ENCODE measurements at places on chromosomes 4 and X.

DNA sequence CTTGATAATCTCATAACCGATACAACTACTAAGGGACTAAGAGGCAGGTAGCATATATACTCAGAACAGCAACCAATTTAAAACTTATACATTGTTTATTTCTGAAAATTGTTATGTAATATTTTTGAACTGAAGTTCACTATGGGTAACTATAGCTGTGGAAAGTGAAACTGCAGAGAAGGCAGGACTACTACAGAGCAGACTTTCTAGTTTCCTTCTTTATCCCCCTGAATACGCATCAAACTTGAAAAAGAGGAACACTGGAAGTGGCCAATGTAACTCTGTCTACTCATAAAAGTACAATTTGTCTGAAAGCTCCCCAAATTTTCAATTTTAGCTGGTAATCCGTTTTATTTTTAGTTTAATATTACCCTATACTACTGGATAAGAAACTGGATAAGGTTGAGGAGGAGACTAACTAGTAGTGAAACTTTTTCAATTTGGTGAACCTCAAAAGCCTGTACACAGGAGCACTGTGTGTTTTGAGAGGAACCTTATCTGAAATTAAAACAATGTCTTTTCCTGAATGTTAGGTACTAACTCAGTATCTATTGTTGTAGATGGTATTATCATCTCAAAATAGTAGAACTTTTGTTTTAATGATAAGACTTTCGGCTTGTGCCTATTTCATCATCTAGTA is 225.8 kb downstream of the GABRG1 start:
- no peak for DNase-seq

DNA sequence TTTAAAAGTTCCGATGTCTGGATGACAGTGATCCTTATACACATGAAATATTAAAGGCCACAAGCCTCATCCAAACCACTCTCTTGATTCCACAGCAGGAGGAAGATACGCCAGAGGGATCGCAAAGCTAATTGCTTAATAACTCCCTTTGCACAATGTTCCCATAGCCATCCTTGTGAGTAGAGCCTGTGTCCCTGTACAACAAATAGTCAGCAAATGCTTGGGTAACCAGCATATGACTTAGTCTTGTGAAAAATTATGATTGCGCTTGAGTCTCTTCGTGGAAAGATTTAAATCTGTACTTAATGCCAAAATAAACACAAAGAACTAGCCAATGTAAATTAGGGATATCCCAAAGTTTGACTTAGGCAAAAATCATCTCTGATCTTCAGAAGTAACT is 31.5 kb downstream of the SLC9A7 start:
- DNase-seq: no peak

DNA sequence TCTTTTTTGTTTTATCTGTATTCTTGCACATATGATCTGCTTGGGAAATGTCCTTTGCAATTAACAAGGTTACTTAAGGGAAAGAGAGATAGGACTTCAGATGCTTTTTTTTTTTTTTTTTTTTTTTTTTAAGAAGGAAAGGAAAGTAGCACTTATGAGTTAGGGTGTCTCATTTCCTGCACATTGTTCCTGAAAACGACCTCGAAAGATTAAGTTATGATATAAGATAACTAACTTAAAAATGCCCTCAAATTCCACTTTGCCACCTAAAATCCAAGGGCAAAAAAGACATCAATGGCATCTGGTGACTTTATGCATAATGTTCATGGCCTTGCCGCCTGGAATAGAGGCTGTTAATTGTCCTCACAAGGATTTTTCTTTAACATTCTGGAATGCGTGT is 44.9 kb downstream of the PCDH7 start:
- no peak for DNase-seq

DNA sequence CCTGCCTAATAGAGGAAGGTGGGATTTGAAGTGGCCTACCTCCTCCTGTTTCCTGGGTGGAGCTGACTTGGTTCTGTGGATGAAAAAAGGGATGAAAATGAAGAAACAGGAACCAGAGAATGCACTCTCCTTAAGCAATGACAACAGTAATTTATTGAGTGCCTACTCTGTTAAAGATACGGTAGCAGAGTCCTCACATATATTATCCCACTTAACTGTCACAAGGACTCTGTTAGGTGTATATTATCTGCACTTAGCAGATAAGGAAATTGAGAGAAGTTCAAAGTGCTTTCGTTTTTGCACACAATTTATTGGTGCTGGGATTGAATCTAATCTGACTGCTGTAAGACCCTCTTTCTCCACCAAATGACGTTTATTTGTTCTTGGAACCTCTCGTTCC is 301.2 kb downstream of the PACRGL start:
- DNase-seq: no peak

GRCh38 chr4:80259012-80259411 is 7.5 kb upstream of the FGF5 start:
- no peak for DNase-seq

DNA sequence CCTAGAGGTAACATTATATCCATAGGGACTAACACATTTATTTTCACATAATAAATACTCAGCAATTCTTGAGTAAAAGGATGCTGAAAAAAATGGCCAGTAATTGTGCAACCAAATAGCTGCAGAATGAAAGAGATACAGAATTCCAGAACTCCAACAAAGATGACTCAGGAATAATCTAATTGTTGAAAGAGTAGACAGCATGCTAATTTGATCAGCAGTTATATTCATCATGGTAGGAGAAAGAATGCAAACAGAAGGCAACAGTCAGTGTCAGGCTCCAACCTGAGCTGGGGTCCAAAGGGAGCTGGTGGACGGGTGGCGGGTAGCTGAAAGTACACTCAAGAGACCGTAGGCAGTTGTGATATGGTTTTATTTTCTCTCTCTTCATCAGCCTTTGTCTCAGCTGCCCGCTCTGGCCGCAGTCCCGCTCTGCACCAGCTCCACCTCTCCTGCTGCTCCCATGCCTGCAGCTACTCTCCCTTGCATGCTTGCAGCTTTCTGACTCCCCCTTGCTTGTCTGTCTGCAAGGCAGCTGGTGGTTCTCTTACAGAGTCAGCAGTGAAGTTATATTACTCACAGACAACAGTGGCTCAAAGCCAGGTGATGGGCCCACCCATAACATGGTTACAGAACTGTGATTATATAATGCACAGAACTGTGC is 1150.1 kb downstream of the STIM2 start:
- DNase-seq: no peak

GRCh38 chr4:74884266-74884665 is 48.6 kb upstream of the PARM1 start:
- DNase-seq: no peak

- DNase-seq: no peak
Measured at GRCh38 chr4:35970366-35970960, 273.9 kb downstream of the ARAP2 start.

DNA sequence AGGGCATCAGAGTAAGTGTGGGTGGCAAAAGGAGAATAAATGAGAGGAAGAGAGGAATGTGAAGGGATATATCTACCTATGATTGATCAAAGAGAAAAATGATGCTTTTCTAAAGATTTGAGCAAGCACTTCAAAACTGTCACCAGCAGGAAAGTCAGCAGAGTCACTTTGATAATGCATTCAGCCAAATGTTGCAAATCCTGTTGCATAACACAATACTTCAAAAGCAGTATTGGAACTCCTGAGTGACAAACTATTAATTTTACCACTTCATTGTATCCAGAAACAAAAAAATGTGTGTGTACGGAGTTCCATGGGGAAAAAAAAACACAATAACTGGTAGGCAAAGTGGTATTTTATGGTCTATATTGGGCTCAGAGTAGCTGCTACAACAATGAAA is 160.3 kb downstream of the EMCN start:
- no peak for DNase-seq

- DNase-seq: no peak
Measured at GRCh38 chr4:53813998-53814397, 222.7 kb upstream of the LNX1 start.

DNA sequence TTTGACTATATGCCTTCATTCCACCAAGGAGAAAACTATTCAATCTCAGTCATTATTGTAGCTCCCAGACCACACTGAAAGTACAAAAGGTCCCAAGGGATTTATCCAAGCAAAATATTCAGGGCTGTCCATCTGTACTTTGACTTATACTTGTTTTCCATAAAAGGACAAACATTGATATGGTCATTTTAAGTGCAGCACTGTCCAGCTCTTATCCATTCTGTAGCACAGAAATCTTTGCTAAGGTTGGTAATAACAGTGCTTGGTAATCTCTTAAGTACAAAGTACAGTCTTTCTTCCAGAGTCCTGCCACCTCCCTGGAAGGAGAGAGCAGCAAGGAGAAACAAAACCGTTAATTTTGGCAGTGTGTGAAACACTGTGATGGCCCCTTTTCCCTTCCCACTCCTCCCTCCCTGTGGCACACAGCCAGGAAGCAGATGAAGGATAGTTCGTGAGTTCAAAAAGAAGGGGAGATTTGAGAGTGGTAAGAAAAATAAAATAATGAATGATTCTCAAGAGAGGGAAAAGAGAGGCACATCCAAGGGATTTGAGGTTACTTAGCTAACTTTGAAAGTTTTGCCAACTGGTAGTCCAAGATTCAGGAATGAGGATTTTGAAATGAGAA is 6.8 kb upstream of the CXCL2 start:
- DNase-seq: no peak

- no peak for DNase-seq
Measured at GRCh38 chr4:48187813-48188212, 53.8 kb upstream of the TXK start.

DNA sequence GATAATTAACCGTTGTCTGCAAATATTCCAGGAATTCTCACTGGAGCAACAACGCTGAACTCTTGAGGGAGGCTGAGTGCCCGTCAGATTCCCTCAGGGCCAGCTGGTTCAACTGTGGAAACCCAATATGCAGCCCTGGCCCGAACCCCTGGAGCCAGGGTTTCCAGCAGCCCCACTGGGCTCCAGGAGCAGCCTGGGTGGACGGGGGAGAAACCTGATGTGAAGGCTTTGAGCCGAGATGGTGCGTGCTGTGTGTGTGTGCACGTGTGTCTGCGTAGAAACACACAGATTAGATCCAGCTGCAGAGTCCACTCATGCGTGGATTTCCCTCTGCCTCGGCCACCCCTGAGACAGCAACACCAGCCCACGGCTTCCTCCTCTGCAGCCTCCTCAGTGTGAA is 19.4 kb upstream of the SLC25A6 start:
- DNase-seq: no peak

GRCh38 chr4:113673450-113673849 is 88.1 kb downstream of the CAMK2D start:
- no peak for DNase-seq

- DNase-seq: no peak
Measured at GRCh38 chrX:143683486-143683885, 37.1 kb downstream of the SPANXN2 start.

DNA sequence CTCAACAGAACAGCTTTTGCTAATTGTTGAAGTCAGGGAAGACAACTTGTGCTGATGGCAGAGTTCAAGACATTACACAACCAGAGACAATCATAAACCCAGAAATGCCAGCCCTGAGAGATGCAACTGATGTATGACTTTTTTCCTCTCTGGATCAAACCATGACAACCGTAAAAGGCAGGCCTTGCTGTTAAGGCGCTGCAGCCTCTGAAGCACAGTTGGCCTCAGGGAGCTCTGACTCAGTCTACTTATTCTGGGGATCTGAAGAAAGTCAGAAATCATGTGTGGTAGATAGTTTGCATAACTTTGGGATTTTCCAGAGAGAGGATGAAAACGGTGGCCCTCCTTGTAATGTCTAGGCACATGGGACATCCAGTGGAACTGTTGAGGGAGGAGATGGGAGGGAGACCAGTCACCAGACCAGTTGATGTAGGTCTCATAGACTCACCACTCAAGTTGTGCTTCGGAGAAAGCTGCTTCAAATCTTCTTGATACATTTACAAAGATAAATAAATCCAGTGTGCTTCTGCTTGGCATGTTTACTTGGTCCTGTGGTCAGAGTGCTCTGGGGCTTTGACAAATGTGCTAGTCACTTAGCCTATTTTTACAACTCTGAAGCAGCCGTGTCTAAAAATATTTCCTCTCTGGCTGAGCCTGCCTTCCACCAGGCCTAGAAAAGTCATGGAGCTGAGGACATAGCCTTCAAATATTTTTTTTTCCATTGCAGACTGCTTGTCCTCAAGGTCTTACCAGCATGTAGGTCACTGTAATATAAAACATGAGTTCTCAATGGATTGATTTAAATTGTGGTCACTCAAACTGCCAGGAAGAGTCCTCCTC is 7.5 kb downstream of the HADH start:
- DNase-seq: no peak

DNA sequence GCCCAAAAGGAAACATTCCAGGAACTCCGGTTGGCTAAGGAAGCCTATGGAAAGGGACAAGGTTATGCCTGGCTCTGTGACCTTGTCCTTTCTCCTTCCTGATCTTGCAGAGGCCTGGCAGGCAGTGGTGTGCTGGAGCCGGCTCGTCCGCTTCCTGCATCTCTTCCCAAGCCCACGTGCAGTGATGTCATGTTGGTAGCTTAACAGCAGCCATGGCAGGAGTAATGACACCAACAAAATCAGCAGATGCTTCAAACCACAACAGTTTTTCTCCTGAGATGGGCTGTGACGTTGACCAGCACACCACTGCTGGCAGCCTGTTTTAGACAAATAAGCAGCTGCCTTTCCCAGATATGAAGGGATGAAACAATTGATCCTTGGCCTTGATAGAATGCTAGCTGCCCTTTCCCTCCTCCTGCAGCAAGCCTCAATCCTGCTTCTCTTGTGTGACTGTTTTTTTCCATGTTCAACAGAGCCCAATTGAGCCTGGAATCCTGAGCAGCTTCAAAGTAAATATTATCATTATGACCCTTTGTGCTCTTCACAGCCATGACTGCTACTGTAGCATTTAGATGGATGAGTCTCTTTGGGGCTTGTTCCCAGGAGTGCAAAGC is 23.4 kb downstream of the SEPTIN6 start:
- no peak for DNase-seq

DNA sequence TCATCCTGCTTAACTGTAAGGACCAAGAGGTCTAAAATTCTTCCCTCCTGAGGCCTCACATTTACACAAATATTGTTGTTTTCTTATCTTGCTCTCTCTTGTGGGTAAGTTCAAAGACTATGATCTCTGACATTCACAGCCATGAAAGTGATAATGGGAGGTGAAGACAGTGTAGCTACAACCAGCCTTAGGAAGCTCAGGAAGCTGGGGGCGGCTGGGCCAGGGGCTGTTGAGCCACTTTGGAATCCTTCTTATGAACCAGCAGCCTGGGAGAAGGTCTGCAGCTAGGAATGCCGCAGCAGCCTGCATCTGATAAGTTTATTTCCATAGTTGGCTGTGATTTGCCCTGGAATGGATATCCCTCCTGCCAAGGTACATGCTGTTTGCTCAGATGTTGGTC is 316.2 kb downstream of the STIM2 start:
- no peak for DNase-seq

GRCh38 chrX:140141444-140142029 is 176.2 kb upstream of the CXorf66 start:
- no peak for DNase-seq

GRCh38 chr4:80201252-80202151 is 4.2 kb downstream of the PRDM8 start:
- peak; percentile 75 for DNase-seq

All from T-helper 2 cell (primary cell).